Hypothalamus (tissue), 51 donors: ENCODE measurements at places on chromosomes 12 and 14.
A peak's percentile ranks its signal among the peaks of the same experiment; 100 is the strongest.

DNA sequence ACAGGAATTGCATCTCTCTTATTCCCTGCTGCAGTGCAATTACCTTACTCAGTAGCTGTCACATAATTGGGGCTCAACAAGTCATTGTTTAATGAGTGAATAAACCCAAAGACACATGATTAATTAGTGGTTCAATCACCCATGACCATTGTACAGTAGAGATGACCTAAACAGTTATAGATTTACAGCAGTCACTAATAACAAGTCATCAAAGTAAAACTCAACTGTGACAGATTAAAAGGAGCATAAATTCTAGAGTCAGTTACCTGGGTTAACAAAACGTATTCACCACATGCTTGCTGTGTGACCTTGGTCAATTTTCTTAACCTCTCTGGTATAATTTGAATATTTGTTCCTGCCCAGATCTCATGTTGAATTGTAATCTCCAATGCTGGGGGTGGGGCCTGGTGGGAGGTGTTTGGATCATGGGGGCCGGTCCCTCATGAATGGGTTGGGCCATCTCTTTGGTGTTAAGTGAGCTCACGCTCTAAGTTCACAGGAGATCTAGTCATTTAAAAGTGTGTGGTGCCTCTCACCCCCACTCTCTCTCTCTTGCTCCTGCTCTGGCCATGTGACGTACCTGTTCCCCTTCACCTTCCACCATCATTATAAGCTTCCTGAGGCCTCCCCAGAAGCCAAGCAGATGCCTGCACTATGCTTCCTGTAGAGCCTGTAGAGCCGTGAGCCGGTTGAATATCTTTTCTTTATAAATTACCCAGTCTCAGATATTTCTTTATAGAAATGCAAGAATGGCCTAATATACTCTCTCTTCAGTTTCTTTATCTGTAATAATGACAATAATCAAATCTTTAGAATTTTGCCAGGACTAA, 141.9 kb upstream of the PLEKHG7 start:
- DNase-seq: no peak

- peak; percentile 35 for DNase-seq
These were observed 6.6 kb downstream of the PPP4R4 start for GRCh38 chr14:94180655-94181271.

DNA sequence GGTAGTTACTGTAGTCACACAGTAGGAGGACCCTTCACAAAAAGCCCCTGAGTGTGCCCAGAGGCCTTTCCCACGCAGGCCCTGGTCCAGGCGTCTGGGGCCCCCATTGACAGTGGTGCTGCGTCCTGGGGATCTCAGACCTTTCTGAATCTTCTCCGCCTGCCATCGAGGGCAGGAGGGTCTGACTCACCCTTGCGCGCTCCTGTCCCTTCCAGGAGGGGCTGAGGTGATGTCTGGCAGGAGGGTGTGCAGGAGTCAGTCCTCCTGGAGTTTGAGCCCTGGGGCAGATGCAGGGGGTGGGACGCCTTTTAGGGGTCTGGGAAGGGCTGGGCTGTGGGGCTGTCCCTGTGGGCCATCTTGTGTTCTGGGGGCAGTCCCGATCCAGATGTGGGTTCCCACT, 386.8 kb downstream of the TMEM121 start:
- no peak for DNase-seq

GRCh38 chr14:103185051-103186029, 62.1 kb downstream of the TNFAIP2 start:
- no peak for DNase-seq

DNA sequence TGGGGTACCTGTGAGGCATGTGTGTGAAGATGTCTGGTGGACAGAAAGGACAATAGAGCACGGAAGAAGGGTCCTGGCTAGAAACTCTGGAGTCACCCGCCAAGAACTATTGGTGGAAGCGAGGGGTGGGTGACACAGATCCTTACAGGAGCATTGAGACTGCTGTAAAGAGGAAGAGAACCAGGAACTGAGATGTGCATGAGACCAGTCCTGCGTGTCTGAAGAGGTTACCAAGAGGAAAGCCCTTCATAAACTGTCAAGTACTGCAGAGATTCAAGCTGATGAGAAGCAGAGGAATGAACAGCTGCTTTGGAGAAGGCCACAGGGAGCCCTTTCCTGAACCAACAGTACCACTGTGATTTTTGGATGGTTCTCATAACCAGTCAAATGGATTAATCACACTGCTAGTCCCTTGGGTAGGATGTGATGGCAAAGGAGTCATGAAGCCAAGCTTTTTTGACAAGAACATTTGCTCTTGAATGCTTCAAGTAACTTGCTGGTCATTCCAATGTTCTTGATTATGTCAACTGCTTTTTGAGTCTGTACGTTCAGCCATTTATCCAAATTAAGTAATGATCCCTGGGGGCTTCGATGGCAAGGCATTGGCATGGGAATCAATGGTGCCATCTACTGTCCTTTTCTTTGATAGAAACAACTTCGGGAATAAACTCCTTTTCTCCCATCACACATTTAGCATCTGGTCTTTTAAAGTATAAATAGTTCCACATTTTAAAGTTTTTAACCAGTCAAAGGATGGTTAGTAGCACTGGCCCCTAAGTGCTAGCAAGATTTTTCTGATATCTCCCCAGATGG, 42.9 kb downstream of the GPR135 start:
- no peak for DNase-seq

- DNase-seq: no peak
These were observed 1.7 kb upstream of the DUSP6 start for GRCh38 chr12:89353823-89354611.

DNA sequence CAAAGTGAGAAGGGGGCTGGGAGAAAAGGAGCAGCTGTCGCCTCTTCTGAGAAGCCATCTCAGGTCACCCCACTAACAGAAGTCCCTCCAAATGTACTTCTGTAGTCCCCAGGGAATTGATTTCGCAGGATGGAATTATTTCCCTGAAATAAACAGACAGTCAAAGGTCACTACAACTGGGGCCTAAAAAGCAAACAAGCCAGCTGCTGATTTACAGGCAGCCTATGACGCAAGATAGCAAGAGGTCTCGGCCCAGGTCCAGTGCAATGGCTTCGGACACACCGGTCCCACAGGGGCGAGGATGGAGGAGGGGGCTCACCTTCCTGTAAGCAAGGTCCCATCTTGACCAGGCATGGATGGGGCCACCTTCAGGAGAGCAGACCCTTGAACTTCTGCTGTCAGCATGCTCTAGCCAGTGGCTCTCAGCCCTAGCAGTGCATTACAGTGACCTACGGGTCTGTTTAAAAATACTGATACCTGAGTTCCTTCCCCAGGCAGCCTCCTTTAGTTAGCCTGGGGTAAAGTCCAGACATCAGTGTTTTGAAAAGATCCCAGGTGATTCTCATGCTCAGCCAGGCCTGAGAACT, 18.1 kb downstream of the NUAK1 start:
- DNase-seq: no peak

GRCh38 chr14:68969278-68970033, 9.6 kb downstream of the ACTN1 start:
- no peak for DNase-seq

DNA sequence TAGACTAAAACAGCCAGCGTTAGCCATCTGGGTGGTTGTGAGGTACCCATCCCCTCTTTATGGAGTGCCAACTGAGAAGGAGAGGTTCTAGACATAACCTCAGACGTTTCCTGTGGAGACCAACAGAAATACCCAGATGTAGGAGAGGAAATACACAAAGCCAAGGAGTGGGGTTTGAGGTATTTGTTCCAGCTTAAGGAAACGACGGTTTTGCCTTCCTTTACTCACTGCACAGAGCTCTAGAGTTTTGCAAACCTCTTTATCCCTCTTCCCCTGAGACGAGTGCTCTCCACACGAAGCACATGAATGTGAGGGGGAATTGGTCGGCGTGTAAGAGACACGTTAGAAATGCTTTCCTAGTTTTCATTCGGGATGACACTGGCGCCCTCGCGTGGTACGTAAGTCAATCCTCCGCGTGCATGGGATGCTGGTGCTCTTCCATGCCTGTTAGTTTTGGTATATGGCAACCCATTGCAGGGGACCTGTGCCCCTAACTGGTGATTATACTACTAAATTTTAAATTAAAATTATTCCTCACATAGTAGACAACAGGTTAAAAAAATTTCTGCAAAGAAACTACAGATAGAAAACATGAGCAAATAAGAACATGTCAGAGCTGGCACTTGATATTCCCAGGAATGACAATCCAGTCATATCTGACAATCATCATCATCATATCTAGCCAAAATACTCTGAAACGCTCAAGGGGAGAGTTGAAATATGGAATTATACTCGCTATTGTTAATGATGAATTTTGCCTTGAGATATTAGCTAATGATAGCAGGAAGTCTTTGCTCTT, 121.7 kb downstream of the PPM1H start:
- peak; percentile 7 for DNase-seq
